Stimulated activated CD4-positive, alpha-beta T cell treated with anti-CD3 and anti-CD28 coated beads, Interleukin-12 subunit alpha, Interleukin-12 subunit beta, amount 100 ng/mL, for 24 hours (primary cell): ENCODE measurements at places on chromosomes 6 and 20.

DNA sequence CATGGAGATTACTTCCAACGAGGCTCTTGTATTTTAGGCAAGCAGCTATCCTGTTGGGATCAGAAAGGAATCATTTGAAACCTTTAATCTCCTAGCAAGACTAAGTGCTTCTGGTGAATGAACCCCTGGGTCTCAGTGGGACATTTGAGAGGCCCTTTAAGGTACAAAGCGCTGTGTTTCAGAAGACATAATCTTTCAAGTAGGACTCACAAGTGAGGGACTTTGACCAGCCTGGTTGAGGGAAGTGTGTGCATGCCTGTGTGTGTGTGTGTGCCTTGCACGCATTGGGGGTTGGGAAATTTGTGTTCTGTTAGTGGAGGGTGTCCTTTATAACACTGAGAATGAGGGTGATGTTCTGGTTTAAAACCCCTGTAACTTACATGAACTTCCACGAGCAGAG, 64.4 kb upstream of the KCNG1 start:
- DNase-seq: no peak

GRCh38 chr6:132400883-132401617, at the start of gene MOXD1:
Gene MOXD1, minus strand, starts transcription at chr6:132401475. Its CDS starts 49 bp downstream, at chr6:132401426.
- no peak for DNase-seq

GRCh38 chr6:33075208-33075567, 602 bp upstream of the HLA-DPB1 start:
- no peak for DNase-seq

DNA sequence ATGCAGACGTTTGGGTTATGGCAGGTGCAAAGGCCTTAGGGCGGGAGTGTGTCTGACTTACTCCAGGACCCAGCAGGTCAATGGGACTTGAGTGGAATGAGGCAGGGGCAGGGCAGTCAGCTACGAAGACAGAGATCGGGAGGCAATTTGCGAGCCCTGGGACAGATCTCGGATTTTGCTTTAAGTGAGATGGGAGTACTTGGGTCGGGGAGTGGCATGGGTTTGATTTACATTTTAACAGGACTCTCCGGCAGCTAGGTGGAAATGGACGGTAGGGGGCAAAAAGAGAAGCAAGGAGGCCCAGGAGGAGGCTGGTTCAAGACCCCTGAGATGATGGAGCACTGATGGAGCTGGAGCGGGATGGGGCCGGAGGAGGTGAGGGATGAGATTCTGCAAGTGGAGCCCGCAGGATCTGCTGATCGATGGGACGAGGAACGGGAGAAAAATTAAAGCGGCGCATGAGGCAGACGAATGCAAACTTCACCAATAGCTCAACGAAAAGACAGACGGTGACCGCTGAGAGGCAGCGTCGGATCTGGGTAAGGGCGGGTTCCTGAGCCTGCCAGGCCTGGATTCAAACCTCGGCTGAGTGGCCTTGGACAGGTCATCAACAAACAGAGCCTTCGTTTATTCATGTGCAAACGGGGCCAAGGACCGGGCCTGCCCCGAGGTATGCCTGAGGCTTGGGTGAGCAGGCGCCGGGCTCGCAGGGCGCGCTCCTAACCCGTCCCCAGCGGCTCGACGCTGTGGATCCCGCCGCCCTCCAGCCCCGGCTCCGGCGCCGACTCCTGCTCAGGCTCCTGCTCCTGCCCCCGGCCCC, 756 bp upstream of the RBCK1 start:
- peak; percentile 59 for DNase-seq

DNA sequence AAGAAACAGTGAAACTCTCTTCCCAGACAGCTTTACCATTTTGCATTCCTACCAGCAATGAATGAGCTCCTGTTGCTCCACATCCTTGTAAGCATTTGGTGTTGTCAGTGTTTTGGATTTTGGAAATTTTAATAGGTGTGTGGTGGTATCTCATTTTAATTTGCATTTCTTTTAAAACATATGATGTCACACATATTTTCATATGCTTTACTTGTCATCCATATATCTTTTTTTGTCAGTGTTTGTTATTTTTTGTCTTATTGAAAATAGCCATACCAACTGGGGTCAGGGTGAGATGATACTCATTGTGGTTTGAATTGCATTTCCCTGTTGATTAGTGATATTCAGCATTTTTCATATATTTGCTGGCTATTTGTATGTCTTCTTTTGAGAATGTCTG, 119.5 kb upstream of the FOXA2 start:
- DNase-seq: no peak

- DNase-seq: no peak
Observed at GRCh38 chr20:33158637-33159385, 9.1 kb upstream of the BPIFA2 start.

DNA sequence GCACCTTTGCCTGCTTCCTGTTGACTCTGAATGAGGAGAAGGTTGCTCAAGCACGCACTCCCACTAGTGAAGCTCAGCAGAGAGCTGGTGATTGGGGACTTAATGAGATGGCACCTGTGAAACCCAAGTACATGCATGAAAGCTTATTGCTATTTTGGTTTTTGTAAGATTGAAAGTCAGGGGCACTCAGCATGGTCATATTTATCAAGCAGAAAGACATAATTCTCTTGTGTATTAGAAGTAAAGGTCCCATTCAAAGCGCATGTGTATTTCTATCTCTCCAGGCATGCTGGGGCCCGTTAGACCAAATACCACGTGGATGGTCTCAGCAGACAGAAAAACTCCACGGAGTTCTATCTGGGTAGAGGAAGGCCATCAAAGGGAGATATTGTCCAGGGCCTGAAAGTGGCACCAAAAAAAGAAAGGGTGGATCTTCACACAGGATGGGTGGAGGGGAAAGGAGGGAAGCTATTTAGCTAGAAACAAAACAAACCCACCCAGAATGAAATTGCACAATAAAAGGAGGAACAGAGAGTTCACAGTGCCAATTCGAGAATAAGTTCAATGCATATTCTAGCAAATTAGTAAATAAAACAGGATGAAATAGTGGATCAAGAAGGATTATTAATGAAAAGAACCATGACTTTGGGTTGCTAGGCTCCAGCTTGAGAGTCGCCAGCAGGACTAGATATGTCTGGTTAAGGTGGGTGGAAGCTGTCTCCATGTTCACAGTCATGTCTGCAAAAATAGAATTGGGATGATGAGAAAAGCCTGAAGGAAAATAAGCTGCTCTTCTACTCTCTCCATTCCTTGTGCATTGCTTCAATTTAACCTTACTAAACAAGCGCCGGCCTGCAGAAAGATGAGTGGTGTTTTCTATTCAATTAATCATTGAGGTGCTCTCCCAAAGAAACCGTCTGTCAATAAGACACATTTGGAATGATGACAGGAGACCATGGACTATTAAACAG, 224.9 kb upstream of the DTNBP1 start:
- no peak for DNase-seq

DNA sequence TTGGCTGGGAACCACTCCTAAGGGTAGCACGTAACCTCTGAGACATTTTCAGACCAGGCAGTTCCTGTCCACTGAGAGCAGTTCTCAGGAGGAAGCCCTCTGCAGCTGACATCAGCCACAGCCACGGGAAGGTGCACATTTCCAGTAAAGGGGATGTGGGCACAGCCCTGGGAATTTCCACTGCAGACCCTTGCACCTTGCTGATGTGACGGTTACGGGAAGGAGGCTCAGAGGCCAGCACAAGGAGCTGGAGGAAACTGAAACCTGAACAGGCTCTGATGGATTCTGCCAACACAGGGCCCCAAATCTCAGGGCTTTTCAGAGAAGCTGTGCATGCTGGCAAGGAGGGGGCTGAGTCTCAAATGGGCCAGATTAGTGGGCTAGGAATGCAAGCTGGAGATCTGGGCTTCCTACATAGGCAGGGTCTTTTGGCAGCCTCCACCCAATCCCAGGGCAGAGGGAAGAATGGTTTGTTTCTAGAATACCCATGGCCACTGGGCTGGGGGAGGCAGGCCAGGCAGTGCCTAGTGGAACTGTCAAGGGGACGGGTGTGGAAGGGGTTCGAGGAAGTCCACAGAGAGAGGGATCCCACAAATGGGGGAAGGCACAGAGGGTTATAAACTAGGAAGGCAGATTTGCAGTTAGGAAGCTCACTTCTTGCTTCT, 14.2 kb downstream of the EBF4 start:
- no peak for DNase-seq

DNA sequence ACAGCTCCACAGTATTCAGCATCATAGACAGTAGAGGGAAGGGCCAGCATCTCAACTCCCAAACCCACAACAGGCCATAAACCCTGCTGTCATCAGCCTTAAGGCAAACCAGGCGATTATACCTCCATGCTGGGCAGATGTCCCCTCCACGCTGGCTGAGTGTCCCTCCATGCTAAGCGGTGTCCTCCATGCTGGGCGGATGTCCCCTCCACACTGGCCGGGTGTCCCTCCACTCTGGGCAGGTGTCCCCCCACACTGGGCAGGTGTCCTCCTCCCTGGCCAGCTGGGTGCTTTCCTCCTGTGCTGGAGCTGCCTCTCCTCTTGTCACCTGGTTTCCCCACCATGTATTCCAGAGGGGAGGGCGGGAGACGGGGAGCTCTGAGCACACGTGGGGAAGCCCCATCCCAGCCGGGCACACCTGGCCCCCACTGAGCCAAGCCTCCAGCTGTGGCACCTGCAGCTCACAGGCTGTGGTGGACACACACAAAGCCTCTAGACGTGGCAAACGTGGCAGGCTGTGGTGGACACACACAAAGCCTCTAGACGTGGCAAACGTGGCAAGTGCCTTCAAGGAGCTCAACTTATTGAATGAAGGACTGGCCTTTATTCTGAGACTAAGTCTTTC, 197.1 kb downstream of the TAF4 start:
- DNase-seq: no peak

DNA sequence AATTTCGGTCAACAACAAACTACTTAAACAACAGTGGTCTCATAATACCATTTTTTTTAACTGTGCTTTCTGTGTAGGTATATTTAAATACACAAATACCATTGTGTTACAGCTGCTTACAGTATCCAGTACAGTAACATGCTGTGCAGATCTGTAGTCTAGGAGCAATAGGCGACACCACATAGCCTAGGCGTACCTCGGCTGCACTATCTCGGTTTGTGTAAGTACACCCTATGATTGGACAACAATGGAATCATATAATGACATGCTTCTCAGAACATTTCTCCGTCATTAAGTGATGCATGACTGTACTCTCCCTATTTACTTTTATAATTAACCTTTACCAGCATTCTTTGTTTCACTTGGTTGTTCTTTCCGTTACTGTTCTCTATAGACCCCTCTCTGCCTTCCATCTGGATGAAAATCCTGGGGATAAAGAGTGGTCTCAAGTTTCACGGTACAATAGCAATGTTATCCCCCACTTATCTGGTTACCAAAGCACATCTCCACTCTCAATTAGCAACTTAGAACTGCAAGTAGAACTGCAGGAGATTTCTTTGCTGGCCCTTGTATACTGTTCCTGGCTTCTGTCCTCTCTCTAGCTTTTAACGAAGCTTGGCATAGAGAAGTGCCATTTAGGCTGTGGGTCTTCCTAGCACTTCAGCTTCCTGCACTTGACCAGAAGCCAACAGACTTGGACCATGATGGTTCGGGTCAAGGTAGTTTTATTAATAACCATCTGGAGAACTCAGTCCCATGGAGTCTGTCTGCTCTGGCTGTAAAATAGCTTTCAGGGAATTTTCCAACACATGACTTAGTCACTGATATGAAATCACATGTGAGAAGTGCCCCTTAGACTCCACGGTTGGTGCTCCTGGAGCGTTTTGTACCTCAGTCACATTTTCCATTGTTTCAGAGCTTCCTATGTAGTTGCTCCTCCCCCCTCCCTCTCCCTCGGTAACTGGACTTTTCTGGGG, 80.4 kb upstream of the POPDC3 start:
- no peak for DNase-seq

DNA sequence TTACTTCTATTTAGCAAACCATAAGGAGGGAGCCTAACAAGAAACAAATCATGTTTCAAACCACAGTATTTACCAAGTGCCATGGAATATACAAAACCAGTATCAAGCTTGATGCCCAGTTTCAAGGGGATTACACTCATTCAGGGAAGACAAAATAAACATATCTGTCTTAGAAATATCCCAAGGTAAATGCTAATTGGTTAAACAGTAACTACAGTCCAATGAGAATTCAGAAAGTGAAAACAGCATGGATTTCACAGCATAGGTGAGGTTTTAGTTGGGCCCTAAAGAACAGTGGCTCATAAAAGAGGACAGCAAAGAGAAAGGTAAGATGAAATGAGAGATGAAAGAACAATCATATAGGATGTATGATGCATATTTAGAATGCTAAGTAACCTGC, 110.3 kb downstream of the CHD6 start:
- DNase-seq: no peak

DNA sequence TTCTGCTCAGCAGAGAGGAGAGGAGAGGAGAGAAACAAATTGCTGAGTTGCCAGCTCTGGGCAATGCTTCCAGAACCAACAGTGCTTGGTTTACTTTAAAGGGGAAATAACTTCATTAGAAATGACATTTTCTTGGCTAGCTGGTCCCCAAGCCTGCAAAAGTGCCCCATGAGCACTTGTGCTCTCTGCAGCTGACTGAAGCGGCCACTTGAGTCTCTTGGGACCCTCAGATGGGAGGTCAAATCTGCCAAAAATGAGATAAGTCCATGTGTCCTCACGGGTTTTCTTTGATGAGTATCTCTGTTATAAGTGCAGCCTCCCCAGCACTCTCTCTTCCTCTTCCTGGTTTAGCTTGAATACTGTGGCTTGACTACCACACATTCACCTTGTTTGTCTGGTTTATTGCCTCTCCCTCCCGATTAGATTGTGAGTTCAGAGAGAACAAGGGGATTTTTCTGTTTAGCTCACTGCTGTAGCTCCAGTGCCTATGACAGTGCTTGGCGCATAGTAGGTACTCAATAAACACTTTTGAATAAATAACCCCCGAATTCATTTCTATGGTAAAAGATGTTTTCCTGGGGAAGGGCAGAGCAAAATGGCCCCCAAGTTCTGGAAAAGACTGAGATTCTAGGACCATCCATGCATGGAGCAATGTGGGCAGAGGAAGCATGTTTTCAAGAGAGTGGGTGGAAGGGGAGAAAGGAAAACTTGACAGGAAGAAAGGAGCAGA, 7.0 kb upstream of the RIN2 start:
- DNase-seq: no peak

GRCh38 chr6:20192625-20193024, 19.6 kb downstream of the MBOAT1 start:
- DNase-seq: no peak

- no peak for DNase-seq
Observed at GRCh38 chr6:137631323-137631722, 137.1 kb upstream of the OLIG3 start.

DNA sequence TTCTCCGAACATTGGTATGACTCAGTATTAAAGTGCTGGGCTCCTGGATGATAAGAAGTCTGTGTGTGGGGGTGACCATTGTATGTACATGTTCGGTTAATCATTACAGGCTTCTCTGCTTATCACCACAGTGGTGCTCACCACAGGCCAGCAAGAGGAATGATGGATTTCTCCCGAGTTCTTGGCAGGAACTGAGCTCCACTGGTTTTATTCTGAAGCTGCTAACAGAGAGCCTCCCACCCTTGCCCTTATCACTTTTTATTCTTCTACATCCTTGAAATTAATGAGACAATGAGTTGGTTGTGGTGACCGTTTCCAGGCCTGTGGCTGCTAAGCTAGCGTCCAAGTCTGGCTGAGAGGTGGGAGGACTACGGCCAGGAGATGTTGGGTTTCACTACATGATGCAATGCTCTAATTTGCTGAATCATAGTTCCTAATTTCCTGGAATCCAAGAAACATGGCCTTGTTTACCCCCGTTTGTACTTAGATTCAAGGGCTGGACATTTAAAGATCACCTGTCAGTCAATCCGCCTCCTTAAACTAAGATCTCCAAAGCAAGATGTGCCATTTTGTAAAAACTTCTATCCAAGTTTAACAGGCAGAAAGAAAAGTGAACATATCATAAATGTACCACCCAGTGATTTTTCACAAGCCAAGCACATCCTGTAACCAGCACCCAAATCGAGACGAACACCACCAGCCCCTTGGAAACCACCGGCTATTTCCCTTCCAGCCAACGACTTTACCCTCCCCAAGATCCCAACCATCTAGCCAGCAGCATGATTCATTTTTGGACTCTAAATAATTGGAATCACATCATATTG, 172.5 kb downstream of the FOXA2 start:
- no peak for DNase-seq
